ENCODE measurements at places on chromosomes 2 and 18. TPM values are rescaled to one million over a fixed set of nuclear protein-coding genes. Genes with fewer than 3 reads are reported as not detected.

GRCh38 chr2:19547321-19547720 lies 188.9 kb upstream of the OSR1 start:
- no peak for DNase-seq

DNA sequence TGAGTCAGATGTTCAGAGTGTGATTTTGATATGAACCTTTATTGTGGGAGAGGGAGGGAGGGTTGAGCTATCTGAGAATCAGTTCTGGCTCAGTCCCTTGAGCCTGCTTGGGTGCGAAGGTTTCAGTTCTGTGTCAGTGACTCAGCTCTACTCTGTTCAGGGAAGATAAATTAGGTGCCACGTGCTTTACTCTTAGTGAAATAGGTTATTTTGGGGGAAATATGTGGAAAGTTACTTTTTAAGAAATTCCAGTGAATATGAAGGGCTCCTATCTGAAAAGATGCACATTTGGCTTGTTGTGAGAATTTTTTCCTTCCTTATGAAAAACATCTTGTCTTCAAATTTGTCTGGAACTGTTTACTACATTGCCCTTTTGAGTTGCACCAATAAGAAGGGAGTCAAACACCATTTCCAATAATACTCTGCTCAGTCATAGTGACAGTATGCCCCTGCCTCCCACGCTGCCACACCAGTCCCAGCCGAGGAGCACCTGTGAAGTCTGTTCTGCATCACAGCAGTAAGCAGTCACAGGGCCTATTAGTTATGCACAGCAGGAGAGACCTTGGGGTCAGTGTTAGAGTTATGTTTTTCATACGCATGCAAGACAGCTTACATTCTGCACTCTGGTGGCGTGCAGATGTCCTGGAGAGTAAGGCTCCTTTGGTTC lies 32.8 kb upstream of the DNAH7 start:
- DNase-seq, result no peak

GRCh38 chr2:99680946-99681345 lies 191.1 kb upstream of the REV1 start:
- no peak for DNase-seq

GRCh38 chr2:211664321-211664720 lies 874.3 kb downstream of the ERBB4 start:
- DNase-seq, result no peak

ZNG1B gene
- 18.7 TPM for total RNA-seq

FBXO41 gene
- total RNA-seq, result 0.56 TPM

DIS3L2 gene
- total RNA-seq, result 18.8 TPM

DLGAP1 gene
- 0.04 TPM for total RNA-seq
